Stimulated activated CD8-positive, alpha-beta memory T cell treated with anti-CD3 and anti-CD28 coated beads, Interleukin-15, amount 100 ng/mL, for 24 hours (primary cell): ENCODE measurements at places on chromosomes 3 and 15.

DNA sequence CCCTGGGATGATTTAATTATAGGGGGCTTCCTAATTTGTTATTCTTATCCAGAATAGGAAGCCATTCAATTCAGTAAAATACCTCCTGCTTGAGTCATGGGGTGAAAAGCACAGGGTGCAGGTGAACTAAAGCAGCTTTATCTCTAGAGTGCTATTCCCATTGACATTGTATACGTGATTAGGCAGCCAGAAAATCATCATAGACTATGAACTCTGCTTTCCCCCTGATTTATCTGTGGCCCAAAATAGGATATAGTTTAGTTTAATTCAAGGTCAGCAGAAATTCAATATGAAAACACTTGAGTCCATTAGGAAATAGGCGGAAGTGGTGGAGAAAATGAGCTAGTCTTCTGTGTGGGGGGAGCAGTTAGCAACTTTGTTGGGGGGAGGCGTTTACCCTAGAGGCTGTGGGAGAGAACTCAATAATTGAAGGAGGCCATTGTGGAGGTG, 18.2 kb upstream of the PRKCI start:
- no peak for DNase-seq

DNA sequence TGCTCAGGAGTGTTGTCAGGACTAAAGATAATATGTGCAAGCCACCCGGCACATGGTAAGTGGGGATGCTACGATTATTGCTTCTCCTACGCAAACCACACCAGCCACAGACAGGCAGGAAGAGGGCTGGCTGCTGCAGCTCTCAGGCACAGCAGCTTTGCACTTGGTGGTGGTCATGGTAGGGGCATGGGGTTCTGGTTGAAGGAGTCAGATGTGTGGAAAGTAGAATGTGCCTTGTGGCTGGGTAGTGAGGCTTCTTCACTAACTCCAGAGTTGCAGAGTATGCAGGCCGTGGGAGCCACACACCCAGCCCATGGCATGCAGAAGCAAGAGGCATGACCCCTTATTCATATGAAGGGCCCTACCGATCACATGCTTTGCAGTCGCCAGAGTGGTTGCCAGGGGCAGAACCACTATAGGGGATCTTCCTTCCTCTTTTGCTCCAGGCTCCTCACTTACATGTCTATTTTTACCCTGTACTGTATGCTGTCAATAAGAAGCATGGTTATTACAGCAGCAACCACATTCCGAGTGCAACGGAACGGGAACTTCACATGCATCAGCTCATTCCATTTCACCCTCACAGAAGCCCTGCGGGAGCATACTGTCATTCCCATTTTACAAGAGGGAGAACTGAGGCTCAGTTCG, 59.2 kb upstream of the HERC1 start:
- DNase-seq: peak; percentile 34

GRCh38 chr3:100083209-100083608, 31.1 kb downstream of the FILIP1L start:
- no peak for DNase-seq

DNA sequence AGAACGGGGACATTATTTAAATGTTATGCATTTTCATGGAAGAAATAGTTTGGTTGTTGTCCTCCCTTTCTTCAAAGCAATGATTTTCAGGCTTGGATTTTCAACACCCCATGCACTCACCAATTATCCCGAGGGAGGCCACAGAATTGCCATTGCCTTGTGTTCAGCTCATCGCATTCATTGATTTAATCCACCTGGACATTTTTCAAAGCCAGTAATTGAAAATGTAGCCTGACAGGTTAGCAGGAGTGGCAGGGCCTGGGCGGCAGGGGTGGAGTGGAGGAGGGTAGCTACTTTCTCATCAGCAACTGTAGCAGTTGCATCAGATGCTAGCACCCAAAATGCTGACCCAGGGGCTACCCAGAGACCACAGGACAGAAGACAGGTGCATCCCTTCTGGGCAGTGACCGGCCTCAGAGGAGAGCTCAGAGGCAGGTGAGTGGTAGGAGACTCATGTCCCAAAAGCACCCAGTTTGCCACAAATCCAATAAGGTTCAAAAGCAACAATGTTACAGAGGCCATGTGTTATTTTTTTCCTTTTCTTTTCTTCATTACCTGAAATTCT, 242.4 kb downstream of the CD47 start:
- DNase-seq: no peak

- peak; percentile 14 for DNase-seq
Observed at GRCh38 chr3:70120357-70120966, 120.9 kb downstream of the SAMMSON start.

GRCh38 chr15:78658823-78659222, 17.8 kb upstream of the CHRNB4 start:
- DNase-seq: no peak

GRCh38 chr3:12185172-12185710, 26.5 kb upstream of the TIMP4 start:
- no peak for DNase-seq

DNA sequence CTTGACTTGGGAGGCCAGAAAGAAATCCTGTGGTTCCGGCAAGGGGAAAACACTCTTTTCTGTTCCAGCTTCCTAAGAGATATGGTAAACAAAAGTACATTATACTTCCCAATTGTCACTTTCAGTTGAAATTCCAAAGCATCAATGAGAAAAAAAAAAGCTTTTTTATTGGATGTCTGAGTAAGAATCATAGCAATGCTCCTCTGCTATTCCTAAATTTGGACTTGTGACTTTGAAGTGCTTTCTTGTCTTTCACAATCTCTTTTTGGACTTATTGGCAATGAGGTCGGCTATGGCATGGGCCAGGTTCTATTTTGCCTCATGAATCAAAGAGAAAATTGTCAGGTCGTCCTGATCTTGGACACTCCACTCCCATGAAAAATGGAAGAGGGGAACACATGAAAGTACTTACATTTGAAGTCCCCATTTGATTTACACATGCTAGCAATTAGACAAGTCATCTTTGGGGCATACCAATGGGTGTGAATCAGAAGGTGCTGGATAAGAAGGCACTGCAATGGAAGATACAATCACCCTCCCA, 170.5 kb downstream of the GREM1 start:
- DNase-seq: no peak

- no peak for DNase-seq
Observed at GRCh38 chr15:32637704-32638103, 3.8 kb upstream of the SCG5 start.

GRCh38 chr15:37485056-37485455, 384.7 kb upstream of the MEIS2 start:
- no peak for DNase-seq

DNA sequence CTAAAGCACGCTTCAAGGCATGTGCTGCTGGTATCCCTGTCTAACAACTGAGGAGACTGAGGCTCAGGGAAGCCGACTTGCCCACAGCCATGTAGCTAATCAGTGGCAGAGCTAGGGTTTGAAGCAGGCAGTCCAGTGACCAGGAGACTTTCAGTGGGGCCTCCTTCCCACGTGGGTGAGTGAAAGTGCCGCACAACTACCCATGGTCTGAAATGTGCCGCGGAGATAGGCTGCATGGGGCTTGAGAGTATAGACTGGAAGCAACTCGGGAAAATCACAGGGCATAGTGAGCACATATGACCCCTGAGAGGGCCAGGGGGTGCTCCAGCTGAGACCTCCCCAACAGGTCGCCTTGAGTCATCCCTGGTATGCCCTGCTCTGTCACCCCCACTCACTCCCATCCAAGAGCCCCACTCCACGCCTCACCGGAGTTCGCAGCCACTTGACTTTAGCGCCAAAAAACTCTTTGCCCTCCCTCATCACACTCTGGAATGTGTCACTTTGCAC, 19.1 kb downstream of the FAM174B start:
- no peak for DNase-seq

DNA sequence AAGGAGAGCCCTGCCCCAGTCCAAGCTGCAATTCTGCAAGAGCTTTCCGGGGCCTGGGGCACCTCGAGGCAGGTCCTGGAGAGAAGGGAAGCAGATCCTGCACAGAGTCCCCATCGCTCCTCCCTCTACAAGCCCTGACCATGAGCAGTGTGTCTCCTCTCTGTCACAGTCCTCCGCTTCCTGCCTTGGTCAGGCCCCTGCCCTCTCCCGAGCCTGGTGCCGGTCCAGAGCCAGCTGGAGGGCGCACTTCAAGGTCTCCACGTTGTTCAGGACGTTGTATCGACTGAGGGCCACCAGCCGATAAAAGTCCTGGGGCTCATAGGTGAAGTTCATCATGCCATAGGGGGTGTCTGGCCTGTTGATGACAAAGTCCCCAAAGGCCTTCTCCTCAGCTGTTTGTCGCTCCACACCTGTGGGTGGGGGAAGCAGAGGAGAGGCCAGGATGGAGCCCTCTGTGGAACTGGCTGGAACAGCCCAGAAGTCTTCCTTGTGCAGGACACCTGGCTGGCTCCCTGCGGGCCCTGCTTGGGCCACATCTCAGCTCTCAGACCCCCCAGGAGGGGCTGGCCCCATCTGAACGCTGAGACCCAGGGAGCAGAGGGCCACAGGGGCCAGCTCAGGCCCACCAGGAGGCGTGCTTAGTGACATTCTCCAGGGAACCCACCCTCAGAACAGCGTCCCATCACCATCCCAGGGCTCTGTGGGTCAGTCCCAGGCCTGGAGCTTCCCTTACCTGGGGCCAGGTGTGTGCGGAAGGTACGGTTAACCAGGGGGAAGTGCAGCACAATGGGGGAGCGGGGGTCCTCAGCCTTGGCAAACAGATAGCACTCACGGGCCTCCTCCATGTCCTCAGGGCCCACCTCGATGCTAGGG, 14.4 kb downstream of the PLA2G4F start:
- DNase-seq: no peak

DNA sequence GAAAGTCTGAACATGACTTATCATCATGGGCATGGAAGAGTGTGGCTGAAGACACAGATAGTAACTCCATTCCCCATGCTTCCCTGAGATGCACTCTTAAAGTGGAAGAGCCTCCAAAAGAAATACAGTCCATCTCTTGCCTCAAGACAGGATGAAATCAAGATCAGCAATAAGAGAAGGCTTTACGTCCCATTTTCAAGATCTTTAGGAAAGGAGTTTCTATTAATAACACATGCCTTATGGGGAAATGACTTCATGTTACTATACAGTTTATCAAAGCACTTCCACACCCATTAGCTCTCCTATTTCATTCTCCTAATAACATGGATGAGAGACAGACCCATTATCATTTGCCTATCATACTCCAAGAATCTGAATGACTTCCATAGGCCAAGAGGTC, 6.1 kb upstream of the KBTBD12 start:
- DNase-seq: no peak

GRCh38 chr3:17623464-17623863, 119.0 kb downstream of the TBC1D5 start:
- DNase-seq: no peak

DNA sequence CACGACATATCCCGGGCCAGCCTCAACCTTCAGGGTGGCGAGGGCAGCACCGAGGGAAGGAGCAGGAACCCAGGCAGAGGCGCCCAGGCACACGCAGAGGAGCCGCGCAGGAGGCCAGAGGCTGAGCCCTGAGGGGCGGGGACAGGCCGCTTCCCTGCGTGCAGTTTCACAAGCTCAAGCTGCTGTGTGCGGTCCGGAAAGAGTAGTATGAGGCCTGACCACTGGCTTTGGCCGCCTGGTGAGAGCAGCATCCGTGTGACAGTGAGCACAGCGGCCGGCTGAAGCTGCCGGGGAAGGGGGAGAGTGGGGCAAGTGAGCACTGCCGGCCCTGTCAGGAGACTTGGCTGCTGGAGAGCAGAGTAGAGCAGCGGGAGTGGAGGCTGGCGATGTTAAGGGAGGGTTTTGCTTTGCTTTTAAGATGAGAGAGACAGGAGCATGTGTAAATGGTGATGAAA, 8.7 kb downstream of the ZDHHC19 start:
- DNase-seq: no peak

GRCh38 chr3:69144631-69145245, 22.3 kb upstream of the LMOD3 start:
- no peak for DNase-seq

GRCh38 chr15:55694652-55695150, 48.3 kb downstream of the PRTG start:
- no peak for DNase-seq

DNA sequence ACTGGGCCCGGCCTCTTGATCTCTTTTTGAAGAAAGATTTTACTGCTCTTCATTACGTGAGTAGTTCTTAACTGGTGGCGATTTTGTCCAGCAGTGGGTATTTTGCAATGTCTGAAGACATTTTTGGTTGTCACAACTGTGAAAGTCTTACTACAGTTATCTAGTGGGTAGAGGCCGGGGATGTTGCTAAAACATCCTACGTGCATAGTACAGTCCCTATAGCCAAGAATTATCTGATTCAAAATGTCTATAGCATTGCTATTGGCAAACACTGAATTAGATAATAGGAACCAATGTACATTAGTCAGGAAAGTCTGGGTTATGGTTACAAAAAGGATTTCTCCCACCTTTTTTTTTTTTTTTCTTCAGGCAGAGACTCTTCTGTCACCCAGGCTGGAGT, 38.1 kb downstream of the FOXL2 start:
- no peak for DNase-seq

DNA sequence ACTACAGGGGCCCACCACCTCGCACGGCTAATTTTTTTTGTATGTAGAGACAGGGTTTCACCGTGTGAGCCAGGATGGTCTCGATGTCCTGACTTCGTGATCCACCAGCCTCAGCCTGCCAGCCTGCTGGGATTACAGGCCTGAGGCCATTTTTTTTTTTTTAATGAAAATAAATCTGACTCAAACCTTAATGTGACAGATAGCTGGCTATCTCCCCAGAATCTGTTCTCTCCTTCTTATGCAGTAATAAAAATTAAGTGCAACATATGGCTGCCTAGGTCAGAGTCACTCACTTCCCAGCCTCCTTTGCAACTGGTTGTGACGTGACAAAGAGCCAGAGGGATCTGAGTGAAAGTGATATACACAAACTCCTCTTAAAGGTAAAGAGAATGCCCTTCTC, 53.0 kb downstream of the ZNF148 start:
- DNase-seq: no peak

- DNase-seq: no peak
Observed at GRCh38 chr15:87924433-87924832, 332.1 kb downstream of the NTRK3 start.

DNA sequence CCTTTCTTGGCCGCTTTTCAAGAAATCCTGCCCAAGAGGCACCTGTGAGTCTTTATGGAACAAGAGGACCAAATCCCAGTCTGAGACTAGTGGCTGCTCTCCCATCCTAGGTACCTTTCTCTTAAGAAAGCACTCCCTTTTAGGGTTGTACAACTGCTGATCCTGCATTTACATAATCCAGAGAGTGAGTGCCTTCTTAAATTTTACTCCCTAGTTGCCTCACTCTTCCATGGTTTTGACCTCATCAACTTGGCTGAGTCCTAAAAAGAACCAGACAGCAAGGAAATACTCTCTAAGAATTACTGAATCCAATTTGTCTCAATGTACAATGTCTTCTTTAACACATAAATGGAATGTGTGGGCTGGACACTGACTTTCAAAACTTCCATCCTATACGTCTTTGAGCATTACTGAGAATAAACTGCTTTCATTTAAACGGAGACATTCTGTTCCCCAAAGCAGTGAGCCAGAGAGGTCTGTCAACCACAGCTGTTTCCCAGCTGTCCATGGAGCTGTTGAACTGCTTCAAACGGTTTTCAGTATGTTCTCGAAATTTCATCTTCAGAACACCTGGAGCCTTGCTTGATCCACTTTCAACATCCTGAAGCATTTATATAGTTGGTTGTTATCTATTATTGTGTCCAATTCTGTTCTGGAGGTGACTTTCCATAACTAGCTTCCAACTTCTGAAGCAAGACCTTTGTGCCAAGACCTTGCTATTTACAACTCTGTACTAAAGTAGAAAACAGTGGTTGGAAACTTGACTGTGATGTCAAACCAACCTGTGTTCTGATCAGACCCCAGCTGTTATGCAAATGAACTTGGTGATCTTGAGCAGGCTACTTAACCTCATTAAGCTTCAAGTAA, 179.1 kb downstream of the SLC9A9 start:
- no peak for DNase-seq

- no peak for DNase-seq
Observed at GRCh38 chr3:95815828-95816227, 998.6 kb upstream of the EPHA6 start.

- DNase-seq: no peak
Observed at GRCh38 chr3:174949523-174949922, 90.4 kb downstream of the NAALADL2 start.
